ENCODE measurements at places on chromosomes 12 and 14. TPM values are rescaled to one million over a fixed set of nuclear protein-coding genes. Genes with fewer than 3 reads are reported as not detected.

SMOC1 gene
- 0.10 TPM for total RNA-seq

KRT74 gene
- total RNA-seq, result not detected

PTGDR gene
- total RNA-seq, result not detected

FICD gene
- 6.4 TPM for total RNA-seq
